ENCODE measurements at places on chromosomes 13 and 19.

DNA sequence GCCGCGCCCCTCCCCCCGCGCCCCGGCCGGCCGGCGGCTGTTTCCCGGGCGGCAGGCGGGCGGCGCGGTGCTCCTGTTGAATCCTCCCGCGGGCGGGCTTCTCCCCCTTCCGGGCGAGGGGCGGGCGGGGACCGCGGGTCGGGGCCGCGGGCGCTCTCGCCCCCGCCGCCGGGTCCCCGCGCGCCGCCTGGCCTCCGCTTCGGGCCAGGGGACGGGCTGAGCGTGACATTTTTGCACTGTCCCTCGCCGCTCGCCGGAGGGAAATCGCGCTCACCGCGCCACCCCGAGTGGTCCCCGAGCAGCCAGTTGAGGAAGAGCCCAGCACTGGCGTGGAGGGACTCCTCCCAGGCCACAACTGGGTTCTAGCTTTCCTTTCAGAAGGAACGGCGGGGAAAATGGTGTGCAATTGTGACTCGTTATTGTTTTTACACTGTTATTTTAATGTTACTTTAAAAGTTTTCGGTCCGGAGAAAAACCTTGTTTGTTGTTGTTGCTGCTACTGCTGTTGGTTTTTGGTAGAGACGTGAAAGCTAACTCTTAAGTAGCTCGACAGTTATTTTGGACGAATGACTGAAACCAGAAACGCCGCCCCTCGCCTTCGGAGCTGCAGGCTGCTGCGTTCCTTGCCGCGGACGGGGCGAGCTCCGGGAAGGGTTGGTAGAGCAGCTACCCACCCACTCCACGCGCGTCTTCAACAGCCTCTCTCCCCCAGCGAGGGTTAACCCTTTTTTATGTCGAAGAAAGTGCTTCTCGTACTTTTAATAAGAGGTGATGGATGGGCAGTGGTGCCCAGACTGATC, 959 bp downstream of the PDS5B start:
- DNase-seq, result peak; percentile 28

DNA sequence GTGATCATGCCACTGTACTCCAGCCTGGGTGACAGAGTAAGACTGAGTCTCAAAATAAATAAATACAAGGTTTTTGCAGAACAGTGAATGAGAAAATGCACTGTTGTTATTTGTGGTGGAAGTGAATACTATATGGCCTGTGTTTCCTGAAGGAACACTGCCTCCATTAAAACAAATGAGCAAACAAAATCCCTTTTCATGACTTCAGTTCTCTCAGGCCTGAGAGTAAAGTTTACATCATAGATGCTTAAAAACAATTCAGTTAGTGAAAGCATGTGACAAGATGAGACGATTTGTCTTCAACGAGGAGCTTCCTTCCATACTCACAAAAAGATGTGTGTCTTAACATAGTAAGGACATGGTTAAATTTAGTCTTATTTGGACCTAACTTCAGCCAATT, 14.4 kb downstream of the SPINT2 start:
- no peak for DNase-seq

- DNase-seq, result no peak
Observed at GRCh38 chr19:12838182-12838885, at the start of gene MAST1. MAST1 (plus strand) TSS chr19:12838515; CDS start chr19:12838573, 58 bp downstream.

DNA sequence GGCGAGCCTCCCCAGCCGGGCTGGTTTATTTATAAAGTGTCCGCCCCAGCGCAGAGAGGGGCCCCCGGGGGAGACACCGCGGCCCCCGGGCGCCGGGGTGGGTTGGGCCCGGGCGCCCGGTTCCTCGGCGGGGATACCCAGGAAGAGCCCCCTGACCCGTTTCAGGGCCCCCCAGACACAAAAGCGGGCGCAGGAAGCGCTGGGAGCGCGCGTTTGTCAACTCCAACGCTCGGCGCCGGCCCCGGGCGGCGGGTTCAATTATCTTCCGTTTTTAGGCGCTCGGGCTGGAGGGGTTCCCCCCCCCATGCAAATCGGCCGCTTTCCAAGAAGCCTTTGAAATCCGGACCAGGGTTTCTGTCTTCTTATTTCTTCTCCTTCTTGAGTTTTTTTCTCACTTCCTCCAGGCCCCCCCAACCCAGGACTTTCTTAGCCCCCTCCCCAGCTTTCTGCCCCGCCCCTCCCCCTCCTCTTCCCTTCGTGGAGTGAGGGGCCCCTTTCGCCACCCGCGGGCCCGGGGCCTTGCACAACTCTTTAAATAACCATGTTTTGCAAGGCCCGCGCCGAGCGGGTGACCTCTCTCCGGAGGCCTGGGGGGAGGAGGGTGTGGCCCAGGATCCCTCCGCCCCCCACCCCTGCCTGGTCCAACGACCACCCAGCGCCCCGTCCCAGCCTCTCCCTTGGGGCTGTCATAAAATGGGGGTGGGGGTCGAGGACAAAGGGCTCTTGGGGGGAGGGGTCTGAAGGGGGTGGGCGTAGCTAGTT, 935 bp downstream of the ARID3A start:
- no peak for DNase-seq

- peak; percentile 90 for DNase-seq
Observed at GRCh38 chr19:639253-640160, at the start of gene FGF22. FGF22 (plus strand) TSS chr19:639879; CDS start chr19:639926, 47 bp downstream.

DNA sequence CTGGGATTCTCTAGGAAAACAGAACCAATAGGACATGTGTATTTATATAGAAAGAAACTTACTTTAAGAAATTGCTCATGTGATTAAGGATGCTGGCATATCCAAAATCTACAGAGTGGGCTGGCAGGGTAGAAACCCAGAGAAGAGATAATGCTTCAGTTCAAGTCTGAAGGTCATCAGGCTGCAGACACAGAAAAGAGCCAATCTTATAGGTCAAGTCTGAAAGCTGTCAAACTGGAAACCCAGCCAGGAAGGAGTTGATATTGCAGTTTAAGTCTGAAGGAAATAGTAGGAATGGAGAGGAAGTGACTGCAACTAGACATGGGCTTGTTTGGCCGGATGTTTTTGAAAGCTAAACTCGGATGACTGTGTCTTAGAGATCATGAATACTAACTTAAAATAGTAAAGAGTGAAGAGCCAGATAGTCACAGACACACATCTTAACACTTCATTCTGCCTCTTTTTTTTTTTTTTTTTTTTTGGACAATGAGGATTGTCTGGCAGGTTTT, 125.3 kb upstream of the GPC6 start:
- no peak for DNase-seq

- no peak for DNase-seq
Observed at GRCh38 chr13:24080134-24080533, 80.4 kb upstream of the SPATA13 start.

DNA sequence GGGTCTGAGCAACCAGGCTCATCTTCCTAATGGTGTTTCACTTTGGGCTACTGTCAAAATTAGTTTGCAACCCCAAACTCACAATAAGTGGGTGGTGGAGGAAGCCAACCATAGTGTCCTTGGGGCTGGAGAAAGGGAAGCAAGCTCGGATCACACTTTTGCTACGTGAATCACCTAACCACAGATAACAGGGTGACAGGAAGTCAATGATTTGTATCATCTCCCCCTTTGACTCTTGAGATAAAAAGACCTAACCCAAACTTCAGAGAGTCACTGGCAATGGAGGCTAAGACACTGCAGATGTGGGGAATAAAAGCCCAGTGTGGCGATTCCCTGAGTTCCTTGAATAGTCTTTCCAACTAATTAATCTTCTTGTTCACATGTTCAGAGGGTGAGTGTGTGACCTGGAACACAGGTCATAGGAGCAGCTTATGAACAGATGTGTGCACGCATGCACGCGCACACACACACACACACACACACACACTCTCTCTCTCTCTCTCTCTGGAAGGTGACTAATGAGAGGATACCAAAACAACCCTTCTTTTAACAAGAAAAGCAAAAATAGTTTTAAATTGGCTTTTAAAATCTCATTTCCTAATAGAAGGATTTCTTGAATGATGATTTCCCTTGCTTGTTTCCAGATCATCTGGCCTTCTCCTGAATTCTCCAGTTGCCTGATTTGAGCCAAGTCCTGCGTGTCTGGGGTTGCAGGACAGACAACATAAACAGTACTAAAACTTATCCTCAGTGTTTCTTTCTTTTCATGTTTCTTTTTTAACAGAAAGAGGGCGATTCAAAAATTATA, 21.2 kb upstream of the DOCK9 start:
- DNase-seq, result no peak

GRCh38 chr13:98879957-98880356, 97.9 kb downstream of the DOCK9 start:
- no peak for DNase-seq

- no peak for DNase-seq
Observed at GRCh38 chr19:3982701-3983541, 2.3 kb downstream of the EEF2 start.

DNA sequence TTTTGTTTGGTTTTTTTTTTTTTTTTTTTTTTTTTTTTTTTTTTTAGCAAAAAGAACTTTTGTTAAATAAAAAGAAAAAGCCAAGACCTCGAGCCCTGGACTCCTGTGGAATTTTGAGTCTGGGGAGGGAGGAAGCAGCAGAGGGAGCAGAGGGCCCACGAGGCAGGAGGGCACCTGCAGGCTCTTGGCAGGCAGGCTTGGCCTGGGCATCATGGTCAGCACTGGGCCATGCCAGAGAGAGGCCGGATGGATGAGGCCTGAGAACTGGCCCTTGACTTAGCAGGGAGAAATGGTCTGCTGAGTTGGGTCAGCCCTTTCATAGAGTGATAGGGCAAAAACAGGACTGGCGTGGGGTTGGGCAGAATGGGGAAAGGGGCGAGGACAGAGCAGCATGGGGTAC, 100.4 kb downstream of the GPR12 start:
- no peak for DNase-seq
